Kidney glomerular epithelial cell (primary cell): ENCODE measurements at places on chromosomes 5 and 9.
A peak's percentile ranks its signal among the peaks of the same experiment; 100 is the strongest.

- no peak for DNase-seq
These were observed 503.7 kb downstream of the SPATA31D1 start for GRCh38 chr9:82492274-82492673.

DNA sequence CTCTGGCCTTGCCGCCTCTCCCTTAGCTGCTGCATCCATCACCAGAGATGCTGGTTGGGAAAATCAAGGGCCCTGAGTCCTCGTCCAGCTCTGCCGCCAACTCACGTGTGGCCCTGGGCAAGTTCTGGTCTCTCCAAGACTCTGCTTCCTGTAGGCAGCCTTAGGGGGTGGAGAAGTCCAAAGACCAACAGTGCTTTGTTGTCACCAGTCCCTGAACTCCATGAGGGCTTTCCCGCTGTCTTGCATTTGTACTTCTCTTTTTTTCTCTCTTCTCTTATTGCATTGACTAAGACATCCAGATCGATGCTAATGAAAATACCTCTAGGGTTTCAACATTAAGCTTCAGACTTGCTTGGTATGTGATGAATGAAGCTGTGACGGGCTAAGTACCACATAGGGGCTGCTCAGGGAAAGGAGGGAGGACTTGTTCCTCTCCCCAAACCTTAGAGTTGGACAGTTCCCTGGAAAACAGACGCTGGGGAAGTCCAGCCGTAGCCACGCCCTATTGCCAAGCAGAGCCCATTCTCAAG, 63.7 kb upstream of the STXBP1 start:
- no peak for DNase-seq

- no peak for DNase-seq
These were observed 536.4 kb downstream of the RASEF start for GRCh38 chr9:82526577-82526976.

GRCh38 chr5:38045446-38045845, 205.6 kb upstream of the GDNF start:
- no peak for DNase-seq

DNA sequence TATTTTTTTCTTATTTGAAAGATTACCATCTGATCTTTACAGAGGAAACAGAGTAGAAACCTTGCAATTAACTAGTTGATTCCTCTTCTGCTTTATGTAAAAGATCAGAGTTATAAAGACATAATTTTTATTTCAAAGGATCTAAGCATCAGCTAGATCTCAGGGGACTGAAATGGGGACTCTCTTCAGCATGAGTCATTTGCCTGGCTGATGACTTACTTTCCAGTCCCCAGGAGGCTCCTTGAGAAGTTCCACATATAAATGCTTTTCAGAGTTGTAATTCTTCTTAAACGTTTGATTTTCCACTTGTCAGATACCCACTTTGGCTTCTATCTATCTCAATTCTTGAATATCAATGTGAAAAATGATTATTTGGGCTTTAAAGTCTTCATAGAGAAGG, 389.4 kb downstream of the RAB3C start:
- DNase-seq, result no peak

DNA sequence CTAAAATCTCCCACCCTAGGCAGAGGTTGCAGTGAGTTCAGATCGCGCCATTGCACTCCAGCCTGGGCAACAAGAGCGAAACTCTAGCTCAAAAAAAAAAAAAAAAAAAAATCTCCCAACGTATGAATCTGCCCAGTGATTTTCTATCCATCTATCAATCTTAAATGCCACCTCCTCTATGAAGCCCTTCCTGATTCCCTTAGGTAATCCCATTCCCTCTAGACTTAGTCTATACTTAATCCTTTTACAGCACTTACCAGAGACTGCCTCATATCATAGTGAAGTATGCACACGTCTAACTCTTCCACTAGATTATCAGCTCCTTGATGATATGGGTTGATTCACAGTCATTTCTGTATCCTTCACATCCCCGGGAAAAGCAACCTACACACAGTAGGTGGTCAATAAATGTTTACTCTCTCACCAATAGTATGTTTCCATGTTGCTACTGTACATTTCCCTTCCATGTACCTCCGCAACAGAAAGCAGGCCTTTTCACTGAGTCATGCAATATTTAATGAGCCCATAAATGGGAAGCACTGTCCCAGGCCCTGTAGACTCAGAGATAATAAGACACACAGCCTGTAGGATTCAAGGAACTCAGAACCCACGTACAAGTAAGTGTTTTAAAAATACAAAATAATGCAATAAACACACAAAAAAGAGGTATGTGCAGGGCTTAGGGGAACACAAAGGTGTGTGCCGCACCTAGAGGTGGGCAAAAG, 1.2 kb downstream of the DROSHA start:
- DNase-seq, result no peak

DNA sequence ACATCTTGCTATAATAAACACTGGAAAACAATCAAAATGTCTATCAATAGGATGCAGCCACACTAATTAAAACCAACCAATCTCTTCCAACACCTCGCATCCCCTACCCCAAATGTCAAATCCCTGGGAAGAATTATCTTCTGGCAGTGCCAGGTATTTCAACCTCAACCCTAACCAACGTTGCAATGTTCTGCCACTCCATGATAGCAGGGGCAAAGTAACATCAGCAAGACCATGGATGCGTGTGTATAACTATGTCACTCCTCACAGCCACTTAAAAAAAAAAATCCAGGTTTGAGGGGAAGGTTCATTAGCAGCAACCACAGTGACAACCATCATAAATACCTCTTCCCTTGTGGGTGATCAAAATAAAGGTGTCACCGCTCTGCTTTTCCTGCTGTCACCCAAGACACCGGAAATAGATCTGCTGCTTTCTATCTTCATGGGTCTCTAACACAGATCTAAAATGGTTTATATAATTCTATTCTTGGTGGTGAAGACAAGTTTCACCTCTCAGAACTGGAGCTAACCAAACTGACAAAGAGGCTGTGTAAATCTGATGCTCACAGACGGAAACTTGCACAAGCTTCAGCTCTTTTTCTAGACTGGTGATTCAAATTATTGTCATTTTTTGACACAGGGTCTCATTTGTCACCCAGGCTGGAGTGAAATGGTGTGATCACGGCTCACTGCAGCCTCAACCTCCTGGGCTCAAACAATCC, 9.9 kb downstream of the HSPA9 start:
- DNase-seq, result no peak

DNA sequence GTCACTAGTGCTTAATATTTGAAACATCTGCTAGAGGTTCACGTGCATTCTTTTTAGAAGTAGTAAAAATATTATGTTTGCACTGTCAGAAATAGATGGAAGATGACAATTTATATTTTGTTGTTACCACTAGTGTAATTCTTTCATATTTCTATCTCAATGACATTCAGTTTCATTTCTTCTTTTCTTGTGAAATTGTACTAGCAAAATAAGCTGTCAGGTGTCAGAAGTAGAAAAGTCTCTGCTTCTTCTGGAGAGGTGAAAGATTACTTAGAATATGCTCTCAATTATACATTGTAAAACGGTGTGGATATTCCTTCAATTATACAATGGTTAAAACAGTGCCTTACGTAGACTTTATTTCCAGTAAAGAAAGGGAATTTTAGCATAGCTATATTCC, 395.4 kb downstream of the CSNK1G3 start:
- no peak for DNase-seq

DNA sequence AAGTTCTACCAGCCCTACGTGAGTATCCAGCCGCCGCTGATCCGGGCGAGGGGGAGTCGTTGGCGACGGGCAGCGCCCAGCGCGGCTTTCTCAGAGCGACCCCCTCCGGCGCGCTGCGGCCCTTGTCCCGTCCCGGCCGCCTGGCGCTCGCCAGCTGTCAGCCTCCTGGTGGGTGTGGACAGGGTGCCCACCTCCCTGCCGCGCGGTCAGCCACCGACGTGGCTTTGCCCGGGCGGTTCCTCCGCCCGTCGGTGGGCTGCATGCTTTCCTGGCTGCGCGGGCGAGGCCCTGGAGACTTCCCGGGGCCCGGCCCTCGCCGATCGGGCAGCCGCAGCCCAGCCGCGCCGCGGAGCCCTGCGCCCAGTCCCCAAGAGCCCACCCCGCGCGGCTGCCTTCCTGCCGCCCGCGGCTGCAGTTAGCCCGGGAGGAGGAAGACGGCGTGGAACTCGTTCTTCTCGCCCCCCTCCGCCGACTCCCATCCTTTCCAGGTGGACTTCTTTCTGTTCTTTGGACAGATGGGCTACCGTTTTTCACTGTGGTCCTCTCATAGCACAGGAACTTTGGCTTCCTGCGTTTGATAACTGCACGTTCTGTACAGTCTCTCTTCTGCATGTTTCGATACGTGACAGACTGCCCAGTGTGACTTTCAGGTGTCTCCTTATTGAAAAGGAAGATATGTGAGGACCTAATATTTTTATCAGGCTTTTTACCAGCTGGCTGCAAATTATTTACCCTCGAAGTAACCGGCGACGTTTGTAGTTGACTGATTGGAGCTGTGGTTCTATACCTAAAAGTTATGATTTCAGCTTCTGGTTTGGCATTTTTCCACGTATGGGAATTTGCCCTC, 577 bp downstream of the AP3S1 start:
- peak; percentile 61 for DNase-seq

GRCh38 chr5:32559411-32559810, 25.9 kb upstream of the SUB1 start:
- no peak for DNase-seq

DNA sequence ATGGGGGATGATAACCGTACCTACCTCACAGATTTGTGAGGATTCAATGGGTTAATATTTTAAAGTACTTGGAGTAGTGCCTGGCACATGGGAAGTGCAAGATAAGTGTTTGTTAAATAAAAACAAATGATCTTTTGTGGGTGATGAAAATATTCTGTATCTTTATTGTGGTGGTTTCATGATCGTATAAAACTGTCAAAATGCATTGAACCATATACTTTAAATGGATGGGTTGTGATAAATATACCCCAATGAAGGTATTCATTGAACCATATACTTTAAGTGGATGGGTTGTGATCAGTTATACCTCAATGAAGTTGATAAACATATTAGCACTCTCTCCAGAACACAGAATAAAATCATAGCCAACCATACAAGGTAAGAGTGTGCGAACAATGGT, 234.5 kb downstream of the CRB2 start:
- no peak for DNase-seq

- peak; percentile 89 for DNase-seq
These were observed 363.3 kb upstream of the RPS23 start for GRCh38 chr5:82641331-82642003.

GRCh38 chr5:171891595-171891994, 106.0 kb downstream of the SMIM23 start:
- no peak for DNase-seq

DNA sequence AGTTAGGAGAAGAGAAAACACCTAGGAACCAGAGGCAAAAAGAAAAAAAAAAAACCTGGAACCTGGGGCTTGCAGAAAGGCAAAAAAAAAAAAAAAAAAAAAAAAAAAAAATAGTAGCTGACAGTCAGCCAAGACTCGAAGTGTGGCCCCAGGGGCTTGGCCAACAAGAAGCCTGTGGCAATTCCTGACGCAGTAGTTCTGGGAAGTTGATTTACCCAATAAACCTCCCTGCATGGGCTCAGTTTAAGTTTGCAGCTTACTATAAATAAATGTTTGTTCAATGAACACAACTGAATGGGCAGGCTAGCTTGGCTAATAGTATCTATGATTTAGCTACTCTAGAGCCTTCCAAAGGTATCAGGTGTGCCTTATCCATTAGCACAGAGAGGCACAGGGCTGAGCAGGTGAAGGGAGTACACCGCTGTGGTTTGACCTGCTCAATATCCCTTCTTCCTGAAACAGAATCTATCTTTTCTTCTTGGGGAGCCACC, 21.3 kb upstream of the GLRX start:
- no peak for DNase-seq

DNA sequence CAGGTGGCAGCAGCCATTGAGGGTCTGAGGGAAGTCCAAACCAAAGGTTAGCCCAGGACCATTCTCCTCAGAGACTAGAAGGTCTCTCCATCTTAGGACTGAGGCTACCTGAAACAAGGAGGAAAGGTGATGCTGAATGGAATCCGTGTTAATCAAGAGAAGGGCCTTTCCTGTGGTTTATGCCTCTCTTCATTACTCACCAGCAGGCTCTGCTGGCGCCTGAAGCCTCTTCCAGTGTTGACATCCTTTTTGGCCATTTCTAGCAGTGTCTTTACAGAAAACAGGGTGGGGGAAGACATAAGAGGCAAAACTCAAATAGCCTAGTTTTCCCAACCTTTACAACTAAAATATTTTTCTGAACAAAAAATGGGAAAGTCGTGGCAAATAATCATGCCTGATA, 98.0 kb downstream of the ENC1 start:
- peak; percentile 26 for DNase-seq

DNA sequence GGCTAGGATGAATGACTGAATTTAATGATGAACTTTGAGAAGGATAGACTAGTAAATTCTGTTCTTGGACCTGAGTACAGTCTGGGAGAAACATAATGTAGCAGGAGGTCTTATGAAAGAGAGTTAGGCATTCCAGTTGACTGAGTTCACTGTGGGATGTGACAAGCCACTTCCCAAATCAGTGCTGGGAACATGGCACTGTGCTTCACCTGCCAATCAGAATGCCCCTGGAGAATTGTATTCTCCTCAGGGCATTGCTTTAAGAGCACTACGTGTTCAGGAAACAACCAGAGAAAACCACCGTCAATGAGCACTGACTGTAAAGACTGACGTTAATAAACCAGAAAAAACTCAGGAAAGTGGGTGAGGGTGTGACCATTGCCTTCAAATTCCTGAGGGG, 1.2 kb downstream of the CCDC107 start:
- no peak for DNase-seq

DNA sequence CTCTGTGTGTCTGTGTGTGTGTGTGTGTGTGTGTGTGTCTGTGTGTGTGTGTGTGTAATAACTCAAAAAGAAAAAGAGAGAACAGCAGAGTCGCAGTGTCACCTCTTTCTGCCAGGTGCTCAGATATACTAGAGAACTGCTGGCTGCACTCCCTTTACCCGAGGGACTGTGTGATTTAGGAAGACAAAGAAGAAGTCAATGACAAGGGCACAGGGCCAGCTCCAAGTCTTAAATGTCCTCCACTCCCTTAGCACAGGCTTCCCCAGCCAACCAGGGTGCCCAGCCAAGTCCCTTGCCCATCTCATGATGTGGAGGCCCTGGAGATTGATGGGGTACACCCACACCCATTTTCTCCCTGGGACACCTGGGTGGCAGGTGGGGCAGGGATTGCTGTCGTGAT, 8.7 kb downstream of the CCNJL start:
- DNase-seq, result no peak

DNA sequence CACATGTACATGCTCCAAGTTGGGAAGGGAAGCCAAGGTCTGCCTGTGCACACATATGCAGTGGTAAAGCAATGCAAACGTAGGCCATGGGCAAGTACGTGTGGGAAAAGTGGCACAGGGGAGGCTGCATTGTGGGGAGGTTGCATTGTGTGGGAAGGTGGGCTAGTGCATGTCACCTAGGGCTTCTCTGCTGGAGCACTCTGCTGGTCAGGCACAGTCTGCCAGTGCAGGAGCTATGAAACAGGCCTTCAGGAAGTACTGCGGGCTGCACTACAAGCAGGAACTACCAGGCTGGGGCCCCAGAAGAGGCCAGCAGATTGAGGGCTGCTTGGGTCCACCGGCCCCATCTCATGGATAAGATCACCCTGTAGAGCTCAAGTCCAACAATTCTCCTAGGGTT, 1694.6 kb upstream of the CDH6 start:
- no peak for DNase-seq
